Activated CD8-positive, alpha-beta memory T cell treated with anti-CD3 and anti-CD28 coated beads, Interleukin-2, amount 10 ng/mL, durations not matched to agents 7 days and 5 days (primary cell): ENCODE measurements at places on chromosomes 6 and 20. TPM values are rescaled to one million over a fixed set of nuclear protein-coding genes. Genes with fewer than 3 reads are reported as not detected.

SNTA1 gene
- 5.7 TPM for total RNA-seq

C20orf144 gene
- 0.53 TPM for total RNA-seq

SLC2A10 gene
- total RNA-seq = not detected

ZC2HC1B gene
- total RNA-seq = 0.23 TPM

WFDC10B gene
- not detected for total RNA-seq

CPNE1 gene
- 286 TPM for total RNA-seq

SEMG1 gene
- not detected for total RNA-seq

C20orf141 gene
- total RNA-seq = not detected

GSTA1 gene
- total RNA-seq = not detected

TRIM40 gene
- not detected for total RNA-seq

HM13 gene
- total RNA-seq = 151 TPM

VEGFA gene
- 29.0 TPM for total RNA-seq

ABHD16B gene
- total RNA-seq = not detected

KATNA1 gene
- total RNA-seq = 22.7 TPM

PLA2G7 gene
- total RNA-seq = not detected

BTNL2 gene
- not detected for total RNA-seq

SCUBE3 gene
- total RNA-seq = 0.12 TPM

CRISP3 gene
- total RNA-seq = not detected

THBS2 gene
- not detected for total RNA-seq

OOEP gene
- 0.40 TPM for total RNA-seq

KLHDC3 gene
- total RNA-seq = 75.1 TPM

MCCD1 gene
- not detected for total RNA-seq

PXDC1 gene
- not detected for total RNA-seq

ETV7 gene
- 5.9 TPM for total RNA-seq

HECA gene
- 47.3 TPM for total RNA-seq

INSM1 gene
- not detected for total RNA-seq

CCM2L gene
- total RNA-seq = not detected

TPX2 gene
- total RNA-seq = 148 TPM

HLA-DRB1 gene
- total RNA-seq = 189 TPM

TAB2 gene
- total RNA-seq = 120 TPM

MAPK13 gene
- total RNA-seq = 35.6 TPM

MMP24 gene
- total RNA-seq = not detected

CFB gene
- total RNA-seq = 0.12 TPM

WFDC10A gene
- total RNA-seq = not detected

PRIM2 gene
- 36.2 TPM for total RNA-seq

NFATC2 gene
- total RNA-seq = 39.9 TPM

PRL gene
- total RNA-seq = not detected

DEFB119 gene
- not detected for total RNA-seq

TOMM34 gene
- 22.3 TPM for total RNA-seq

PEDS1 gene
- 25.4 TPM for total RNA-seq

SLC16A10 gene
- total RNA-seq = 2.4 TPM
